ENCODE measurements at places on chromosomes 2 and 18.

- no peak for DNase-seq
These were observed 114.5 kb downstream of the MYO3B start for GRCh38 chr2:170292415-170292814.

DNA sequence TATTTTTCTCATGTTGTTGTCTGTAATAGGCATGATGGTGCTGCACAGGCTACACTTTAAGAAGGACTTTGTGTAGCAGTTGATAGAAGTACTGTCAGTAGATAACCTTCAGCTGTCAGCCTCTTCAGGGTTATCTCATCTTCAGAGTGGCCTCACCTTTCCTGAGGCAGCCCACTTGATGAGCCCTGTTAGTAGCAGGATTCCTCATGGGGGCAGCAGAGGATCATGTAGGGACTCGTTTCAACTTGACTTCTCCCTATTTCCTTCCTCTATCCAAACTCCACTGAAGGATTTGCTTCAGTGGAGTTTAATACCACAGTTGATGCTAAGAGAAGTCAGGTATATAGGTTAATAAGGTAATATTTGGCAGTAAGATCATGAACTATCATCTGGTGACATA is 530.3 kb upstream of the FSIP2 start:
- no peak for DNase-seq

GRCh38 chr2:16034151-16034974 is 94.0 kb downstream of the MYCN start:
- no peak for DNase-seq

DNA sequence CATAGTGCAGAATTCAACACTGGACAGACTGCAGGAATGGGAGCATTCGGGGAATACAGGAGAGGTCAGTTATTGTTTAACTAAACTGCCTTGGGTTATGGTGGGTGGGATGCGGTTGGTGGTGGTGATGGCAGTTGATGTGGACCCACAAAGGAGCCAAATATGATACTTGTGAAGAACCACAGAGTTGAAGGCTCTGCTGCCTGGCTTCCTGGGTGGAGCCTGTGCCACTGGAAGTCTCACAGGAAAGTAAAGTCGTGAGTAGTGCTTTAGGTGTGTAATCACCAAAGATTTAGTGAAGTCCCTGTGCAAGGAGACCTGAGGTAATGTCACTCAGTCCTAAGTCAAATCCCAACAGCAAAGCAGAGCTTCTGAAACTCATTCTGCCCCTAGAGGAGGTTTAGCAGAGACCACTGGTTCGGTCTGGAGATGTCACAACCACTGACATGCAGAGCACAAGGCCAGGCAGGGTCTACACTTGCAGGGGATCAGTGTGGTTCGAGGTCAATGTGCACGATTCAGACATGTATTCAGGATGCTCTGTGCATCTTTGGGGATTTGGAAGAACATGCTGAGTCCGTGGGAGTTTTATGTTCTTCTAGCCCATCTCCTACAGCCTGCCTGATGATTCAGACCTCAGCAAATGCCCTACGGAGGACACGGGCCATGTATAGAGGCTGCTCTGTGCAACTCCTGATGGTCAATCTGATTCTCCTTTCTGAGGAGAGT is 1150.9 kb downstream of the RPIA start:
- DNase-seq = no peak

GRCh38 chr2:157789933-157790511 is 86.1 kb downstream of the ACVR1 start:
- DNase-seq = no peak

DNA sequence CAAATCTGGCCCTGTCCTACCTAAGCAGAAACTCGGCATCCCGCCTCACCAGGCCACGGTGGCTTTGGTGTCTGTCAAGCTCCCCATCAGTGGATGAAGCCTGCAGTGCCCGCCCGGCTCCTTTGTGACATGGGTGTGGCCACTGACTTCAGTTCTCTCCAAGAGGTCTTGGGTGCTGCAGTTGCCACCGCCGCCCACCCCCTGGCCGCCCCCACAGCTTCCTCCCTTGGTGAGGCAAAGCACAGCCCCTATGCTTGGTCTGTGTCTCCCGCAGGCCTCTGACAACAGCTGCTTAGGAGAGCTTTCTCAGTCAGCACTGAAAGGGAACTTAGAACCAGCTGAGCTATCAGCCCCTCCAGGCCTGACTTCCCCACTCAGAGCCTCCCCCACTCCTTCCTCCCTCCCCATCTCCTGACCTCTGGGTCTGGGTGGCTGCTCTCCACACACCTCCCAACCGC is 22.9 kb upstream of the GPR55 start:
- no peak for DNase-seq

DNA sequence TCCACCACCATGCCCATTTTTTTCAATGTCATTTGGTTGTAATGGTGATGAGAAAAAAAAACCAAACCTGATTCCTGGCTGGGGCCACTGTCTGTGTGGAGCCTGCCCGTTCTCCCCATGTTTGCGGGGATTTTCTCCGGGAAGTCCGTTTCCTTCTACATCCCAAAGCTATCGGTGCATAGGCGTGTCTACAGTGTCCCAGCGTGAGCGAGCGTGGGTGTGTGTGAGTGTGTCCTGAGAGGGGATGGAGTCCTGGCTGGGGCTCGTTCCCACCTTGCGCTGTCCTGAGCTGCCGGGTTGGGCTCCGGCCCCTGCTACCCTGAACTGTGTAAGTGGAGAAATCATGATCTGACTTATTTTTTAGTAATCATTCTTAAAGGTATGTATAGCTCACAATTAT is 7.3 kb upstream of the ZAP70 start:
- DNase-seq = no peak

GRCh38 chr2:64922482-64923384 is 66.5 kb upstream of the SLC1A4 start:
- DNase-seq = no peak

- no peak for DNase-seq
These were observed 214.9 kb downstream of the L3MBTL4 start for GRCh38 chr18:6199777-6200176.

DNA sequence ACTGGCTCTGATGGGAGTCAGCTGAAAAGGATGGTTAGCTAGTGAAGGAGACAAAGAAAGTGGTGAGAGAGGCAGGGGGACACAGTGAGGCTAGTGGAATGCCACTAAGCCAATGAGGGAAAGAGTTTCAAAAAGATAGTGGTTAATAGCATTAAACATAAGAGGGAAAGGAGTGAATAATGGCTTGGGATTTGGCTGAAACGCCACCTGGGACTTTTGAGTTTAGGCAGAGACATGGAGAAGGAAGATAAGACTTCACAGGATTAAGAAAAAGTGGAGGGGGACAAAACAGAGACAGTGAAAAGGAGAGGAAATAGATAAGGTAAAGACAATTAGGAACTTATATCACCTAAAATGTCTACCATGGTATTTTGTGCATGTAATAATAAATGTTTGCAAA is 6.9 kb downstream of the CD28 start:
- no peak for DNase-seq

GRCh38 chr2:186459009-186459408 is 27.1 kb upstream of the ZC3H15 start:
- no peak for DNase-seq

GRCh38 chr2:231666171-231667095 is 41.9 kb upstream of the PTMA start:
- no peak for DNase-seq

DNA sequence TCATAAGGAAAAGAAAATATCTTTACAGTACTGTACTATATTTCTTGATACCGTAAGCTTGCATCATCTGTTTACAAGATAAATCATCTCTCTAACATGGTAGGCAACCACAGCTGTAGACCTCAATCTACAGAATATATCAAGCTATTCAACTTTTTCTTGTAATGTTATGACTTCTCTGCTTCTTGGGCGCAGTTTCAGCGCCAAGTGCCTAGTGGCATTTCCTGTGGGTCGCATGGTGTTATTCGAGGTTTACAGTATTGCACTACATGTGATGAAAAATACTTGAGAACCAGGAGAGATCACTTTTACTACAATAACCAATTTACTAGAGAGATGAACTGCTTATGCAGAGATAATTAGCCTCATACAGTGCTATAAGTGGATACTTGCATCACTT is 34.0 kb upstream of the SESTD1 start:
- no peak for DNase-seq

GRCh38 chr18:72107647-72108383 is 436.3 kb downstream of the CBLN2 start:
- no peak for DNase-seq

GRCh38 chr2:239399921-239400595 is 762 bp downstream of the HDAC4 start:
- DNase-seq = no peak

- no peak for DNase-seq
These were observed 110.7 kb downstream of the QPCT start for GRCh38 chr2:37454851-37455762.

- no peak for DNase-seq
These were observed 485.6 kb downstream of the SOX11 start for GRCh38 chr2:6177811-6178210.

DNA sequence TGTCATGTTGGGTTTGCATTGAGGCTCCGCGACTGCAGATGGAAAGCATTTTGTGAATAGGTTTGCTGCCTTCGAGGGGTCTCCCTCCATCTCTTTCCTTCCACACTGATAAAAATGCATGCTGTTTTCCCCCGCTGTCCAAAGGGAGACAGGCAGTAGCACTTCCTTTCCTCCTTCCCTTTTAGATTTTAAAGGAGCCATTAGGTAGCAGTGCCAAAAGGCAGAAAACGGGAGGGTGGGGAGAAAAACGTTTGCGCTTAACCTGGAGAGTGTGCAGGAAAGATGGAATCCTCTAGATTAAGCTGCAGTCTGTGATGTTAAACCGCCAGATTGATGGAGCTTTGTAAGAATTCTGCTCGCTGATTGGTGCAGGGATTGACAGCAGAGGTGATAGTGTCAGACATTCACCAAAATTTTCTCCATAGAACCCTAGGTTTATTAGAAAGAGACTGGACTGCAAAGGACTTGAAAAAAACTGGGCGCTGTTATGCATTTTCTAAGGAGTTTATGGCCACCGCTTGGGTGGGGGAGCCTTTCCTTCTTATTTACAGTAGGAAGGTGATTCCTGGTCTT is 688 bp downstream of the MAPRE2 start:
- DNase-seq = no peak

- no peak for DNase-seq
These were observed 23.2 kb upstream of the SATB2 start for GRCh38 chr2:199480966-199481365.

DNA sequence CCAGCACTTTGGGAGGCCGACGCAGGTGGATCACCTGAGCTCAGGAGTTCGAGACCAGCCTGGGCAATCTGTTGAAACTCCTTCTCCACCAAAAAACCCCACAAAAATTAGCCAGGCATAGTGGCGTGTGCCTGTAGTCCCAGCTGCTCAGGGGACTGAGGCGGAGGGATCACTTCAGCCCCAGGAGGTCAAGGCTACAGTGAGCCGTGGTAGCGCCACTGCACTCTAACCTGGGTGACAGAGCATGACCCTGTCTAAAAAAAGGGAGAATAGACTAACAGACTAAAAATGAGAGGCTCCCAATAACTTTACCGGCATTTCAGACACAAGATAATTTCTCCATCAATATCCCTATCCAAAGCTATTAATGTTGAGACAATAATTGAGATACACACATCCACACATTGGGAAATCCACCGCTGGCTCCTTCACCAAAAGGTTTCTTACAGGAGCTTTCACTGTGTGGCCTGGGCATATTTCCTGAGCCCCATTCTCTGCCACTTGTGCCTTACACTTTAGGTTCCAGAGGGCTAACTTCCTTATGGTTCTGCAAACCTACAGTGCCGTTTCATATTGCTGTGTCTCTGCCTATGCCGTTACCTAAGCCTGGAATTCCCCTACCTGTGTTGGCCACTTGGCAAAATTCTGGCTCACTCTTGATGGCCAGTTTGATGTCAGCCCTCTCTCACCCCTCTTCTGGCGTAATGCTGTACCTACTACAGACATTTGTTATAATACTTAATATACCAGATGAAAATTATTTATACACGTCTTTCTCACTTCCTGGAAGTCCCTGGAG is 115.8 kb upstream of the ZFP36L2 start:
- DNase-seq = no peak

DNA sequence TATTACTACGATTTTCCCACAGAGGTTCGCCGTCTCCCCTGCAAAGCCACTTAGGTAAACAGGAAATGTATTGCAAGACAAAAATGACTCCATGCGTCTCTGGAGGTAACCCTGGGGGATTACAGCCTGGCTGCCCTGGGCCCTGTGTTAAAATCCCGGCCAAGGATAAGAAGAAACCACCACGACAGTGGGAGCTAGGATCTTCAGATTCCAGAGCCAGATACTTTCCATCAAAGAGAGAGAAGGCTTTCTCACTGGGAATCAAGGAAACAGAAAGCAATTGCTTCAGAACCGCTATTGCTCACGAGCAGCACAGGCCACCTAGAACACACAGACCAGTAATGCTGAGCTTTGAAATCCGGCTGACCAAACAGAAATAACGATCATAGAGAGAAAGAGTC is 97.9 kb upstream of the ZNF516 start:
- DNase-seq = no peak

DNA sequence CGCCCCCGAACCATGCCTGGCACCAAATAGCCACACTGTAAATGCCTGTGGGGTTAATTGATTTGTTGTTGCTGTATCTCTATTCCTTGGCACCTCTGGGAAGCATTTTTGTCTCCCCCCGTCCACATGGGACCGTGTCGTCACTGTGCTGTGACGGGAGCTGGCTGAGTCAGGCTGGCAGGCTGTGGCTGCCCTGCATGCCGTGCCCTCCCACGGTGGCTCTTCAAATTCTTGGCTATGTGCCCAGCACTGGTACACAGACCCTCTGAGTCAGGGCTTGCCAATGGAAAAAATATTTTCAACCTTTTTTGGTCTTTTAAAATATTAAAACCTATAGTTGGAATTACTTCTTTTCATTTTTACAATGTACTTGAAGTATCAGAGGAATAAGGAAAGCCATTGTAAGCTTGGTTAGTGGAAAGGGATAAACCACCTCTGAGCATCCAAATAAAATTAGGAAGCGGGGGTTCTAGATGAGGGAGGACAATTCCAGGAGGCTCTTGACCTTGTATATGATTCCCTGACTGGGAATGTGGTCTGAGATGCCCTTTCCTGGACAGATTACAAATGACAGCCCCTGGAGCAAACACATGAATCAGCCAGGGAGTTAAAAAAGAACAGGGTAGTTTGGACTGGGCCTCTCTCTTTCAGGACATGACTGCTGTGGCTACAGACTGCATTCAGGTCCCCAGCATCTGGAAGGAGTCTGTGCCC is 59.4 kb downstream of the DGKD start:
- DNase-seq = no peak

GRCh38 chr2:26838121-26838906 is 9.6 kb upstream of the DPYSL5 start:
- DNase-seq = no peak

- DNase-seq = no peak
These were observed 58.7 kb upstream of the RALBP1 start for GRCh38 chr18:9416563-9417072.

GRCh38 chr18:8912348-8913326 is 189.9 kb upstream of the NDUFV2 start:
- DNase-seq = no peak

GRCh38 chr2:218074031-218074430 is 5.0 kb downstream of the RUFY4 start:
- no peak for DNase-seq

GRCh38 chr2:238910751-238911351 is 63.0 kb downstream of the TWIST2 start:
- no peak for DNase-seq

All from activated gamma-delta T cell (primary cell).